Myocyte (in vitro differentiated cells): ENCODE measurements at places on chromosomes 6 and 20. TPM values are rescaled to one million over a fixed set of nuclear protein-coding genes. Genes with fewer than 3 reads are reported as not detected.

SYCP2L gene
- 0.40 TPM in 1 of 2 replicates, not detected in the other for total RNA-seq

CD109 gene
- 32.3 and 49.0 TPM in 2 replicates for total RNA-seq

HFE gene
- total RNA-seq, result 3.5 and 4.4 TPM in 2 replicates

NRSN1 gene
- total RNA-seq, result not detected in 2 replicates

WFDC5 gene
- total RNA-seq, result not detected in 2 replicates

CLDN20 gene
- 0.45 TPM in 1 of 2 replicates, not detected in the other for total RNA-seq

TMEM74B gene
- total RNA-seq, result not detected in 2 replicates

FRS3 gene
- 2.0 and 3.5 TPM in 2 replicates for total RNA-seq

RBPJL gene
- not detected in 2 replicates for total RNA-seq

KHDC1 gene
- 1.5 and 2.8 TPM in 2 replicates for total RNA-seq

SIRPD gene
- total RNA-seq, result not detected in 2 replicates

HLA-DOA gene
- total RNA-seq, result not detected in 2 replicates

C20orf96 gene
- total RNA-seq, result 2.5 and 3.3 TPM in 2 replicates

SALL4 gene
- not detected in 2 replicates for total RNA-seq

PGBD1 gene
- total RNA-seq, result 4.6 and 4.8 TPM in 2 replicates

NKAIN4 gene
- not detected in 2 replicates for total RNA-seq

LIN28B gene
- total RNA-seq, result not detected in 2 replicates

PRR18 gene
- total RNA-seq, result 0.21 TPM in 1 of 2 replicates, not detected in the other

SMOC2 gene
- not detected in 2 replicates for total RNA-seq

SLC52A3 gene
- total RNA-seq, result not detected in 2 replicates

TRIM10 gene
- not detected in 2 replicates for total RNA-seq

RGS19 gene
- 10.7 and 16.4 TPM in 2 replicates for total RNA-seq

CDH4 gene
- 0.31 and 0.45 TPM in 2 replicates for total RNA-seq

SSTR4 gene
- total RNA-seq, result not detected in 2 replicates

SIGLEC1 gene
- 0.53 and 1.3 TPM in 2 replicates for total RNA-seq

SLC25A27 gene
- 4.6 and 6.0 TPM in 2 replicates for total RNA-seq

KIFC1 gene
- 0.35 and 0.52 TPM in 2 replicates for total RNA-seq

CST7 gene
- total RNA-seq, result 5.4 and 6.8 TPM in 2 replicates

CAGE1 gene
- total RNA-seq, result not detected in 2 replicates

AVP gene
- not detected in 2 replicates for total RNA-seq

TMC2 gene
- total RNA-seq, result not detected in 2 replicates

KCNQ2 gene
- not detected in 2 replicates for total RNA-seq

PREX1 gene
- total RNA-seq, result 5.5 and 11.7 TPM in 2 replicates

VGLL2 gene
- 5.7 and 24.4 TPM in 2 replicates for total RNA-seq

C20orf141 gene
- total RNA-seq, result not detected in 2 replicates

SLPI gene
- not detected in 2 replicates for total RNA-seq

CLPSL2 gene
- total RNA-seq, result not detected in 2 replicates

MGME1 gene
- 10.9 and 11.3 TPM in 2 replicates for total RNA-seq

OOEP gene
- not detected in 2 replicates for total RNA-seq

KCNK5 gene
- not detected in 2 replicates for total RNA-seq

OPN5 gene
- not detected in 2 replicates for total RNA-seq

PROKR2 gene
- not detected in 2 replicates for total RNA-seq

PI16 gene
- total RNA-seq, result not detected in 2 replicates

MYT1 gene
- not detected in 2 replicates for total RNA-seq

CST4 gene
- total RNA-seq, result not detected in 2 replicates

JAG1 gene
- 14.0 and 30.8 TPM in 2 replicates for total RNA-seq

GGTLC1 gene
- total RNA-seq, result not detected in 2 replicates

COL11A2 gene
- total RNA-seq, result 0.96 and 1.9 TPM in 2 replicates

NKAPL gene
- 0.36 TPM in 1 of 2 replicates, not detected in the other for total RNA-seq

MATN4 gene
- not detected in 2 replicates for total RNA-seq

OVOL2 gene
- not detected in 2 replicates for total RNA-seq

ETV7 gene
- 0.62 TPM in 1 of 2 replicates, not detected in the other for total RNA-seq

KCNQ5 gene
- total RNA-seq, result 3.5 and 3.6 TPM in 2 replicates

MOG gene
- not detected in 2 replicates for total RNA-seq
